ENCODE measurements at places on chromosomes 2 and 18.

DNA sequence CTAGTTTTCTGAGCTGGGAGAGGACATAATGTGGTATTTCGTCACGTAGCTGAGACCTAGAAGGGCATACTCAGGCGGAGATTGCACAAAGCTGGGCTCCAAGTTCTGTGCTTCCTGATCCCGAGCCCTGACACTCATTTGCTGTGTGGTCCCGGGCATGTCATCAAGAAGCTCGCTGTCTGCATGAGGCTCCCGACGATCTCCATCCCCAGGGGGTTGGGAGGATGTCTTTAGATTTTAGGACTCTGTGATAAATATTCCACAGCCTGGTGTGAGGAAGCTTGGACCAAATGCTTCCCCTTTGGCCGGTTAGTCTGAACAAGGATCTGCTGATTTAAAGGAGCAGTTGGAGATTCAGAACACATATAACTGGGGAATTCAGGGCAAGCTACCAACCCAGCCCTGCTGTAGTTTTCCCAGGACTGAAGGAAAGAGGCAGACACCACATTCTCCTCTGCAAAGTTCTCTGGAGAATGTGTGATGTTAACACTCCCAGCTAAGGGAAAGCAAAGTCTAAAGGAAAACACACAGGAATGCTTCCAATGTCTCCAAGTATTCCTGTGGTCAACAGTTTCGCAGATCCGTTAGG is 2.3 kb downstream of the KCNE4 start:
- no peak for DNase-seq

DNA sequence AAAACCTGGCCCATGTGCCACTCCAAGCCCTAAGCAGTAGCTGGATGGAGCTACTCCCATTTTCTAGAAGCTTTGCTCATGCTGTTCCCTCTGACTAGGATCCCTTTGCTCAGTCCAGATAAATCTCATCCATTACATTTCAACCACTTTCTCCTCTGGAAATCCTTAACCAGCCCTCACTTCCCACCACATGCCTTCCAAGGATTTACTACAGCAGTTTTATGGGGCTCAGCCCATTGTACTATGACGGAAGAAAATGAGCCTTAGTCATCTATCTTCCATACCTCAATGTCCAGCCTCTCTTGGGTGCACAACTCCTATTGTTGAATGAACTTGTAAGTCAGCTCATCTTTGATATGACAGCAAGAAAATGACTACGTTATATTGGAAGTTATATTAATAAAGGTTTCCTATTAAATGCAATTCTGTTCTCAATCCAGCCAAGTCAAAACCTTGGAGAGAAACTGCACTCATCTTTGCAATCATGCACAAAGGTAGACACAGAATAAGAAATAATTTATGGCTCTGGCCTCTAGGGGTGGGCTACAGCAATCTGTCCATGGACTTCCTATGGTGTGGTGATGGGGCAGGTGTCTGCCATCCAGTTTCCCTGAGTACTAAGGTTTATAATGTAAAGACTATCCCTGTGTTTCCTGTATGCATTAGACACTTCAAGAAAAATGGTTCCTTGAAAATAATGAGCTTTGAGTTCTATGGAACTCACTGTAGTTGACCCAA is 3.4 kb downstream of the B4GALT6 start:
- DNase-seq = no peak

DNA sequence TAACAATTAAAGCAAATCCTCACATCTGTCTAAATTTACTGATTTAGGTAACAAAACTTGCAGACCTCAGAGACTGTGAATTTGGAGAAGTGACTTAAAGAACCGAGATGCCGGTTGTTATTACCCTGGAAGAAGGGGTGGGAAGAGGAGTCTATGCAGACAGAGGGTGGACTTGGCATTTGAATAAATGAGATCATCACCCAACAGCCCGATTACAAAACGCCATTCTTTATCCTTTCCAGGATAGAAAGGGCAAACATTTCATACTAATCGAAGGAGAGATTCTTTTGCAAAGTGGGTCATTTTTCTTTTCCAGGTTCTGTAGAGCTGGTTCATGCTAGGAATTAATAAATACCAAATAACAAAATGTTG is 73.1 kb upstream of the TPO start:
- DNase-seq = no peak

- no peak for DNase-seq
Observed at GRCh38 chr2:54770676-54771075, 47.2 kb downstream of the EML6 start.

DNA sequence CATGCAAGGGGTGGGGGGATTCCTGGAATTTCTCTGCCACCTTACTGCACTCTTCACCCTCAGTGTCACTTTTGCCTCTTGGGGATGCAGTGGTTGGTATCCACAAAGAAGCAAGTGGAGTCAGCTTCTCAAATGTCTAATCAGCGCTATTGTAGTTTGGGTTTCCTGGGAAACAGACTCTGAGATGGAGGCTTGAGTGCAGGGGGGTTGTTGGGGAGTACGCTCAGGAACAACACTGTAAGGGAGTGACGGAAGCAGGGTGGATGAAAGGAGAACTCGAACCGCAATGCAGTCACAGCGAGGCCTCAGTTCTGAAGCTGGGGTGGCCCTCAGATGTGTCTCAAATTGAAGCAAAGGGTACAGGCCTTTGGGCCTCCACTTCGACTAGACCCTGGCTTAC is 73.6 kb upstream of the EPC2 start:
- DNase-seq = no peak

GRCh38 chr2:25201265-25201664 is 32.9 kb upstream of the POMC start:
- no peak for DNase-seq

DNA sequence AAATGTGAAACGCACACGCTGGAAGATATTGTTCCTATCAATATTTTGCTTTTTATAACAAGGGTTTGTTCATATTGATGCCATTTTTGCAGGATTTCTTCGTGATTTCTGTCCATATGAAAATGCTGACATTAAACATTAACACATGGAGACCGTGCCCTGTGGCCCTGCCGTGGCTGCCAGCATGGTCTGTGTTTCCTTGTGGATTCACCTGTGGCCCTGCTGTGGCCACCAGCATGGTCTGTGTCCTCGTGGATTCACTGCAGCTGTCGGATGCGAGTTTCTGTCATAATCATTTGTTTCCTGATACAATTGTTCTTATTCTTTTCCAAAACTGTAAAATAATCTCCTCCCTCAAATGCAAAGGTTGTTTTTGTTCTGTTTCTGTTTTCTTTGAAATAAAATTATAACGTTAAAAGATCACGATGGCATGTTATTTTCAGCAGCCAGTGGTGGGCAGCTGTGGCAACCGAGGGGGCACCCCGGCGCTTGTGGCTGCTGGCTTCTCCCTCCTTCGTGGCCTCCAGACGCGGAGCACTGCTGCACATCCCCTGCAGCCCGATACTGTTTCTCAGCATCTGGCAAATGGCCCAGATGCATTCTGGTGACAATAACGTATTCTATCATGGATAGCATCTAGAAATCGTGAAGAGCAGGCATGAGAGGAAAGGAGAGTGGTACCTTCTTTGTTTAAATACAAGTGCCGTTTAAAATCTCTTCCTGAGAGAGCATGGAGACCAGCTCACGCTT is 143.5 kb downstream of the PTGR3 start:
- no peak for DNase-seq

DNA sequence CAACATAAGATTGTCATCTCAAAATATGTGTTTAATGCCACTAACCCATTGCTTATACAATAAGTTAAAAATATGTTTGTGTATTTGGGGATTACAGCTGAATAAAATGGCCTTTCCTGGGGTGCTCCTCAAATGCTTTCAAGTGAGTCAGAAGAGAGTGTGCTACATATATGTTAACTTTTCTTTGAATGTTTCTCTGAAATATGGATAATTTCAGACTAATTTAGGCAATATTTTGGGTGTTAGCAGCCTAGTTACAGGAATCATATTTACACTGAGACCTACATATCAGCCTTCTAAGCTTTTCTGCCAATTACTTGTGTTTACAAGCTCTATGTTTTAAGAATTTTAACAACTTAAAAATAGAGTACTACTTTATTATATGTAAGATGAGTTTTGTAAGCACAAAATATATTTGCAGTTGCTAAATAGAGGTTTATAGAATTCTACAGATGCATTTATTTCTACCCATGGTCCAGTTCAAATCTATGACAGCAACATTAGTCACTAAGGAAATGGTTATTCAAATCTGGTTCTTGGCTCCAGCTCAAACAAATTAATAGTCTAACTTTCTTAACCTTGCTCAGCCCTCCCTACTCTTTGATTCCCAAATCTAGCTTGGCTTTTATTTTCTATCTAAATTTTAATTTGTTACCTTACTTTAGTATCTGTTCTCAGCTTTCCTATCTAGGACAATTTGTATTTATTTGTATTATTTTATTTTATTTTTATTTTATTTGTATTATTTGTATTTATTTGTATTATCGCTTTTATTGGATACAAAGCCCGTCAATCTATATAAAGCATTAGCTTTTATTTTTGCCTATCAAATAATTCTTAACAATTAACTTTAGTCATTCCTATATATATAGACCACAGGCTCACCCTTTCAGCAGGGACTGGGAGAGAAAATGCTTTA is 48.9 kb downstream of the FSIP2 start:
- DNase-seq = no peak
